ENCODE measurements at places on chromosomes 5 and 9.

DNA sequence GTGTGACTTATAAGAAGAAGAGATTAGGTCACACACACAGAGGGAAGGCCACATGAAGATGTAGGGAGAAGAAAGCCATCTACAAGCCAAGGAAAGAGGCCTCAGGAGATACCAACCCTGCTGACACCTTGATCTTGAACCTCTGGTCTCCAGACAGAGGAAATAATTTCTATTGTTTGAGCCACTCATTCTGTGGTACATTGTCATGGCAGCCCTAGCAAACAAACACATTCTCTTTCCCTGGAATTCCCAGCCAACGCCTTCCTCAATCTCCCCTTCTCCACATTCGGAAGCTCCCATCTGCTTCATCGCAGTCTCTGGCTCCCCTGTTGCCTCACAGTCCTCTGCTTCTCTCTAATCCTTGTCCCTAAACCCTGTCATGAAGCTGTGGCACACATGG lies 16.7 kb downstream of the PTGS1 start:
- no peak for DNase-seq

DNA sequence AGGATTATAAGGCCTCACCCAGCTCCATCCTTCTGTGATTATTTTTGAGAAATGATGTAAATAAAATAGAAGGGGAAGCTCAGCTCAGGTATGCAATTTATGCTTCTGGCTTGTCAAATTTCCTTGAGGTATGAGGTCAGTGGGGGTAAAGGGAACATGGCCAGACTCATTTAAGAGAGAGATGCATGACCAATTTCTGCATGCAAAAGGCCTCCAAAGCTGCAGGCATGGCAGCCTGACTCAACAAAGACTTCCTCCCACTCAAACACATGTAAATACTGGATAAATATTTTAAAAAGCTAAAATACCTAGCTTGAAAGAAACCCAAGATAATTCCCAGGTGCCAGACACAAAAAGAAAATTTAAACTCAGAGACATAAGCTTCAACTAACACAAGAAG lies 101.4 kb upstream of the SLC1A3 start:
- DNase-seq: no peak

- no peak for DNase-seq
Observed at GRCh38 chr9:33136721-33137670, 30.1 kb downstream of the B4GALT1 start.

GRCh38 chr9:97848215-97848479 lies 4.9 kb upstream of the FOXE1 start:
- no peak for DNase-seq

DNA sequence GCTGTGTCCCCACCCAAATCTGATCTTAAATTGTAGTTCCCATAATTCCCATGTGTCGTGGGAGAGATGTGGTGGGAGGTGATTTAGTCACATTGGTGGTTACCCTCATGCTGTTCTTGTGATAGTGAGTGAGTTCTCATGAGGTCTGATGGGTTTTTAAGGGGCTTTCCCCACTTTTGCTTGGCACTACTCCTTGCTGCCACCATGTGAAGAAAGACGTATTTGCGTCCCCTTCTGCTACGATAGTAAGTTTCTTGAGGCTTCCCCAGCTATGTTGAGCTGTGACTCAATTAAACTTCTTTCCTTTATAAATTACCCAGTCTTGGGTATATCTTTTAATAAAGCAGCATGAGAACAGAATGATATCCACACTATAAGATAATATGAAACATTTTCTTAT lies 1023.4 kb downstream of the TLE4 start:
- DNase-seq: no peak

- no peak for DNase-seq
Observed at GRCh38 chr5:132747616-132748440, 602 bp downstream of the CCNI2 start.

GRCh38 chr9:28120626-28121025 lies 547.3 kb upstream of the C9orf72 start:
- DNase-seq: no peak

- no peak for DNase-seq
Observed at GRCh38 chr5:68884883-68885282, 208.9 kb upstream of the SLC30A5 start.

GRCh38 chr9:36999728-37000333 lies 34.2 kb downstream of the PAX5 start:
- no peak for DNase-seq

DNA sequence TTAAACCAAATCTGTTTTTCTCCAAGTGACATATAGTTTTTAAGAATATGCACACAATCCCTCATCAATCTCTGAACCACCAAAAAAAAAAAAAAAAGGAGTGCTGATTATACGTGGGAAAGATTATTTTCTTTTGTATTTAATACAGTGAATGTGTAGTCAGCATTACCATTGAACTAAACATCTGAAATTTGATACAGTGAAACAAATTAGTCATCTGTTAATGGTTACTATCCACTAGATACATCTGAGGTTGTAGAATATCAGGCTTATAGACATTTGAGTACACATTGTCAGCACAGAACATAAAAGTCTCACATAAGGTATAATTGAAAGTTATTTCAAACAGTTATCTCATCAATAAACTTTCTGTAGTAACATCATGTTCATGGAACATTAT lies 87.0 kb downstream of the SLF1 start:
- DNase-seq: no peak

- DNase-seq: no peak
Observed at GRCh38 chr9:36949466-36949865, 84.6 kb downstream of the PAX5 start.

DNA sequence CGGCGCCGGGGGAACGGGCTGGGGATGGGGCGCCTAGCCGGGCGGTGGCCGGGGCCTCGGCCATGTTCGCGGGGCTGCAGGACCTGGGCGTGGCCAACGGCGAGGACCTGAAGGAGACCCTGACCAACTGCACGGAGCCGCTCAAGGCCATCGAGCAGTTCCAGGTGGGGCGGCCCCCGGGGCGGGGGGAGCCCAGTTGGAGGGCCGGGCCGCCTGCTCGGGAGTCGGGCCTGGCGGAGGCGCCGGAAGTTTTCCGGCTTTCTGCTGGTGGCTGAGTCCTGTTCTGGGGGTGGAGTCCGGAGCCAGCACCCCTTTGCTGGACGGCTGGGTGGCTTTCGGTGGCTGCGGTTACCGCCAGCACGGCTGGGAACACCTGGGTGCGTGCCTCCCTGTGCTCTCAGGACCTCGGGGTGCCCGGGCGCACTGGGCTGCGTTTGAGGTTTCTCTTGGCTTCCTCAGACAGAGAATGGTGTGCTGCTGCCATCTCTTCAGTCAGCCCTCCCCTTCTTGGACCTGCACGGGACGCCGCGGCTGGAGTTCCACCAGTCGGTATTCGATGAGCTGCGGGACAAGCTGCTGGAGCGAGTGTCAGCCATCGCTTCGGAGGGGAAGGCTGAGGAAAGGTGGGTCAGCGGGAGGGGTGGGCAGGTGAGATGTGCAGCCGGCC lies 454 bp downstream of the NELFB start:
- no peak for DNase-seq

DNA sequence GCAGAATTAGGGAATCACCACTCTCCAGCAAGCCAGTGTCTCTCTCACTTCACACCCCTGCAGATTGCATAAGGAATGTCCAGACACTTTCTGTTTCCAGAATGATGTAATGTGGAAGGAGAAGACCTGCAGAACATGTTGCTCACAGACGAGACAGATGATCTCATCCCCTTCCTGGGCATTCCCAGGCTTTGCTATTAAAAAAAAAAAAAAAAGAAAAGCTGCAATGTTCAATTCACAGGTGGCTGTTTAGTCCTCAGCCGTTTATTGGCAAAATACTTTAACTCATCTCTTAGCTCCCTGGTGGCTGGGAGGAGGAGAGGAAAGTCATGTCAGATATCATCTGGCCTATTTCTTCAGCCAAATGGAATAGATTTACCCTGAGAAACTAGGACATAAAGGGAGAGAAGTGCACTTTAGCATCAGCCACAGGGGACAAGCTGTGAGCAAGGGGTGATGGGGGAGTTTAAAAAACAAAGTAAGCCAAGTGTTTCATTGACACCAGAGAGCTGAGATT lies 95.9 kb upstream of the TNC start:
- DNase-seq: no peak

- no peak for DNase-seq
Observed at GRCh38 chr5:30747412-30747811, 446.1 kb upstream of the CDH6 start.

DNA sequence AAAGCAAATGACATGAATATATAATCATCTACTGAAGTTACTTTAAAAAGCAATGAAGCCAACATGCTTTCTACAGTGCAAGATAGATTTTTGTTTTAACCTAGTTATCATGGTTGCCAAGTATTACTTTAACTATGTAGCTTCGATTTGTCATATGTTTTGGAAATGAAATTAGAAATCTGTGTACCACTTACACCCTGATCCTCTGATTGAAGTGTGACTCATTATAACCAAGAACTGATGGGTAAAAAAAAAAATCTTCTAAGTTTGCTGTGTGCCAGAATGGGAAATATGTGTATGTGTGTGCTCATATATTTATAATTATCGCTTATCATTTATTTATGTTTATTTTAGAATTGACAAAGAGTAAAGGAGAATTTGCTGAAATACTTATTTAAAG lies 9.1 kb upstream of the CDC42SE2 start:
- no peak for DNase-seq

- DNase-seq: no peak
Observed at GRCh38 chr9:96874947-96875460, 20.7 kb upstream of the ZNF782 start.

DNA sequence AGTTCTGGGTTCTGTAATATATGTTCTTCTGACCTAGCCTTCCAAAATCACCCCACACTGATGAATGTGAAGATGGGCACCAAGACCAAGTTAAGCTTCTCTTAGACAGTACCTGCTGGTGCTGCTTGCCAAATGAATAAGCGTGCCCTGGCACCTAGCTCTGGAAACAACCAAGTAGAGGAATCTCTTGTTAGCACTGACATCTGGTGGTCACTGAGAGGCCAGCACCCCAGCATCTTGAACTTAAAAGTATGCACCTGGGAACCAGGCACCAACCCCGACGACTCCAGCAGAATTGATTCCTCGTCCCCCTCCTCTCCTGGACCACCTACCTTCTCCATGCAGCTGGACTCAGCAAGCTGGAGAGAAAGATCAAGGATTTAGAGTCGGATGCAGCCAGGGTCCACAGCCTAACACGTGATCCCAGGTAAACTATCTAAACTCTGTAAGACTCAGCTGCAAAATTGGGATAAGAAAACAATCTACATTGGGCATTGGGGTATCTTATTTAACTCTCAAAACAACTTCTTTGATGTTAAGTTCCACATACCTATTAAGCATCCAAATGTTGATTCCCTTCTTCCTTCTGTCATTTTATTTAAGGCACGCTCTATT lies 89.8 kb downstream of the SLC1A3 start:
- peak; percentile 55 for DNase-seq

DNA sequence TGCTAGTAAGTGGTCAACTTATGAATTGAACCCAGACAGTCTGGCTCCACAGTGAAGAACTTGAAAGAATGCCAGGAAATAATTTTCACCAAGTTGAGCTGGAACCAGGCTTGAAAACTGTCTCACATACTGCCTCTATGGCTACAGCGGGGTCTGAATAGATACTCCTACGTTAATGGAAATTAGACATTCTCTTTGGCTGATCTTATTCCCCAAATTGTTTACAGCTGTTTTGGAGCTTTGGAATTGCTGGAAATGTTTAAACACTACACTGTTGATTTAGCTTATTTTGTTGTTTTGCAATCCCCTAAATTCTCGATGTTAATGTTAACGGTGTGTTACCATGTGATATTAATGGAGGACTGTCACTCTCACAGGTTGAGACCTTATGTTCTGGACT lies 146.4 kb downstream of the FBXL7 start:
- no peak for DNase-seq

GRCh38 chr9:112140936-112141335 lies 34.2 kb downstream of the SUSD1 start:
- no peak for DNase-seq

GRCh38 chr5:76305269-76305668 lies 97.8 kb upstream of the IQGAP2 start:
- DNase-seq: no peak

DNA sequence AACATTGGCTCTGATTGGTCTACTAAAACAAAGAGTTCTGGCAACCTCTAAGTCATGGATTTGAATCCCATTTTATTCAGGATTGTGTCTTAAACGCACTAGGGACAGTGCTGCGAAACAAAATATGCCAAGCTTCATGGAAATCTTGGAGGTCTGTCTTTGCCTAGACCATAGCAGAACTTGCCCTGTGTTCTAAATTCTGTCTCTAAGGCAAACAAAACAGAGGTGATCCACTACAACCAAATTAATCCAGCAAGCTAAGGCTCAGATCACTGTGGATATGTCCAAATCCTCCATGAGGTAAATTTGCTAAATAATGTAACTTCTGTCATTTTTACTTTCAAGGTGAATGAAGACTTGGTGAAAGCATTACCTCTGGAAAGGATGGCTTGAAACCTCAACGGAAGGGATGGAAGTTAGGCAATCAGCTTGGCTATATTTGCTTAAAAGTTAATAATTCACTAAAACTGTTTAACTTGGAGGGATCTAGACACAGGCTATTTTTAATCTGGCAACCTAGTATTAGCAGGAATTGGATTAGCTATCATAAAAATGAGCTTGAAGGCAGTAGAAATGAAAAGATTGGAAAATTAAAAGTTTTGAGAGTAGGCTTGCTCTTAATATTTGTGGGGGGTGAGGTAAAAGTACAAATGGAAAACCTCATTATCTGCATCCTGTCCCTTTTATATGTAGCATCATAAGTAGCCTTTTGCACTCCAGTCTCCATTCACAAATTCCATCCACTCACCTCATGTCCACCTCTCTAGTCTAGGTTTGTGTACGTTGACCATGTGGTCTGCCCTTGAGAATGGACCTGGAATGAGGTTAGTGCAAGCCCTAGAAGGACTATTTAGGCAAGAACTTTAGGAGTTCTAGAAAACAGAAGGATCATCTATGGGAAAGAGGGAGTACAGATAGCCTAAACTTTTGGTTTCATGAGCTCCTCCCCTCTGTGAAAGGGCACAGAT lies 176.2 kb downstream of the SMC2 start:
- DNase-seq: no peak

DNA sequence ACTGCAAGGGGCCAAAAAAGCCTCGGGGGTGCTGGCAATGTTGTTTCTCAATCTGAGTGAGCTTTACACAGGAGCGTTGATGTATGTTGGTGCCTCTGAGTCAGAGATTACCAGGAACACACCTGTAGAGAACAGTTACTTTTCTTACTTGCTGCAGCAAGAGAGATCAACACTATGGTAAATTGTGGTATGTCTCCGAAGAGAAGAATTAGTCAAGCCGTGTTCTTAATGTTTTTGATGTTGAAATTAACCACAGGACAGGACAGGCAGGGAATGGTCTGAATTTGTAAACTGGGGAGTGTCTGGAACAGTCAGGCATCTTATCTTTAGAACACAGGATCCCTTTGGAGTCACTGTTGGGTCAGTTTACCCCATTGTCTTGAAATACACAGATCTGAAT lies 285.7 kb downstream of the DNAH5 start:
- no peak for DNase-seq

Measured in ecto neural progenitor cell (in vitro differentiated cells).